ENCODE measurements at places on chromosomes 11 and 22.

DNA sequence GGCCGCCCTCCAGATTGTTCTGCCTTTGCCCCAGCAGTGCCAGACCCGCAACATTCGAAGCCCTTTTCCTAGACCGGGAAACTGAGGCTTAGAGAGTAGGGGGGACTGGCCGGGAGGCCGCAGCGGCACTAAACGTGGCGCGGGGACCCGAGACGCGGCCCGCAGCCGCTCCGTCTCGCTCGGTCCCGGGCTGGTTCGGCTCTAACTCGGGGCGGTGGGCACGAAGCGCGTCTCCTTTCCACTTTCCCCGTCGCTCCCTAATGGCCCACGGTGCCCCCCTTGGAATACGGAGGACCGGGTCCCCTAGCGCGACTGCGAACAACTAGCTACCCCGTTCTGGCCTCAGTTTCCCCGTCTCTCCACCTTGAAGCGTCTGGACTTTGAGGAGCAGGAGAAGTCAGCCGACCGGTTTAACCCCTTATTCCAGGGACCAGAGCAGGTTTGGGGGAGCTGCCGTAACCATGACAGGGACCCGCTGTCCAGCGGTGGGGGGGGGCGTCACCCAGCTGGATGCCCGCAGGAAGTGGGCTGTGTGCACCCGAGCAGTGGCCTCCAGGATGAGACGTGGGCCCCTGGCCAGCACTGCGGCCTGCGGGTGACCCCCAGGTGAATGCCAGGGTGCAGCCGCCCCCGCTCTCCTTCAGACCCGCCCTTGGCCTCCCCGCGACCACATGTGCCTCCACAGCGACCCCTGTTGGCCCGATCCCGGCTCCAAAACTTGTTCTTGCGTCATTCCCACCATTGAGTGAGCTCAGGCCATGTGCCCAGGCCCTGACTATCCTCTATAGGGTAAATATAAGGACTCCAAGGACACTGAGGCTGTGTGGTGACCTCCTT is 1.1 kb downstream of the CDC42EP1 start:
- DNase-seq = peak; percentile 25

- no peak for DNase-seq
These were observed 22.7 kb downstream of the IFT27 start for GRCh38 chr22:36753120-36753802.

- DNase-seq = no peak
These were observed 423.7 kb downstream of the BRD1 start for GRCh38 chr22:49404020-49404419.

GRCh38 chr11:20501971-20502370 is 97.4 kb upstream of the SLC6A5 start:
- no peak for DNase-seq

DNA sequence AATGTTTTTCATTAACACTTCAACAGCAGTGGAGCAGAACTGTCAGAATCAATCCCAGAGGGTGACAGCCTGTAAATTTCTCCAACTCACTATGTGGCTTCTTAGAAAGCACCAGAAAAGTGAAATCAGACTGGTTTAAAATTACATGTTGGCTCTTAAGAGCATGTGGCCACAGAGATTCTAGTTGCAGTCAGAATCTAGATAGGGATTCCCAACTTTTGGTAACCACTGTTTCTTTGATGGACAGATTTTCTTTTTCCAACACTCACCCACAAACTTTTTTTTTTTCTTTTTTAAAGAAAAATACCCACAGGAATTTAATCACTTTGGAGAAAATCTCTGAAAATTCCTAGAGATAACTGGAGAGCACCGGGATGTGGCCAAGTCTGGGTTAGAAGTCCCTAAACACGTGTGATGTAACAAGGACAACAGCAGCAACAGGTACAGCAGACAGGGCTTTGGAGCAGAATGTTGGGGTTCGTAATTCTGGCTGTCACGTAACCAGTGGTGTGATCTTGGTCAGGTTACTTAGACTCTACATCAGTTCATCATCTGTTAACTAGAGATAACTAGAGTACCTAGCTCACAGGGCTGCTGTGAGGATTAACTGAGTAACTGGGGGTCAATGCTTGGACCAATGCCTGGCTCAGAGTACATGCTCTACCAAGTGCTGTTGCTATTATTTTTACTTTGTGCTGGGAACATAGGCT is 100.1 kb downstream of the NAT10 start:
- DNase-seq = no peak

GRCh38 chr22:48649031-48649430 is 1178.6 kb downstream of the BRD1 start:
- DNase-seq = no peak

- no peak for DNase-seq
These were observed 22.4 kb upstream of the RDX start for GRCh38 chr11:110318638-110319404.

GRCh38 chr11:79678780-79679452 is 238.1 kb upstream of the TENM4 start:
- DNase-seq = no peak

GRCh38 chr22:38494498-38494897 is 11.6 kb downstream of the DDX17 start:
- DNase-seq = no peak

DNA sequence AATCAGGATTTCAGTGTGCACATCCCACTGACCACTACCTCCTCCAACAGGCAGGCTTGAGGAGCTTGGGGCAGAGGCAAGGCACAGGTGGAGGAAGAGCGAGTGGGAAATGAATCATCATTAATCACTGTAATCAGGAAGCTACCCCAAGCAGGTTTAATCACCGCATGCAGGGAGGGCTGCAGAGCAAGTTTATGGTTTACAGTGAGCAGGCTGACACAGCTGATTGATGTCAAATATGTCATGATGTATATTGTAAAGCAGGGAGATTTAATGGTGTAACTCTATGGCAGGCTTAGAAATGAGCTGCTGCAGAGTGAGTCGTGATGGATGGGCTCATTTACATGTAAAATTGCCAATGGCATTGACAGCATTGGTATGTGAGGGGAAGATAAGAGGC is 441.0 kb downstream of the NTM start:
- no peak for DNase-seq

- DNase-seq = no peak
These were observed 60.2 kb upstream of the SORL1 start for GRCh38 chr11:121391914-121392313.

DNA sequence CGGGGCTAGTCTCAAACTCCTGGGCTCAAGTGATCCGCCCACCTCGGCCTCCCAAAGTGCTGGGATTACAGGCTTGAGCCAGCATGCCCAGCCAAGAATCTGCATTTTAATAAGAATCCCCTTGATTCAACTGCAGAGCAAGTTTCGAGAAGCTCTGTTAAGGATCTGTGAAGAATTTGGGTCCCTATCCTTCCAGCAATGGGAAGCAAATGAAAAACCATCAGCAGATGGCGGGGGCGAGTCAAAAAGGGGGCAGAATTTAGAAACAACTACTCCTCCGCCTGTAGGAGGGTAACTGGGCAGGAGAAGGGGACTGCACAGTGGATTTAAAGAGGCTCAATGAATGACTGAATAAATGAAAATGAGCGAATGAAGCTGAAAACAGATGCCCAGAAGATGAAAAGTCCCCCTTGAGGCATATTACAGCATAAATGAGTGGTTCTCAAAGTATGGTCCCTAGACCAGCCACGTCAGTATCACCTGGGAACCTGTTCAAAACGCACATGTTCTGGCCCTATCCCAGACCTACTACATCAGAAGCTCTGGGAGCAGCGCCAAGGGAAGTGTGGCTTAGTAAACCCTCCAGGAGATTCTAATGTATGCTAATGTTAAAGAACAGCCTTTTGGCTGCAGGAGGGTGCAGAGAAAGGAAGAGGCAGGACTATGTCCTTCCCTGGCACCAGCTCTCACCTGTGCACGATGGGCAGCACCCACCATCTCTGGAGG is 15.0 kb downstream of the VWCE start:
- no peak for DNase-seq

DNA sequence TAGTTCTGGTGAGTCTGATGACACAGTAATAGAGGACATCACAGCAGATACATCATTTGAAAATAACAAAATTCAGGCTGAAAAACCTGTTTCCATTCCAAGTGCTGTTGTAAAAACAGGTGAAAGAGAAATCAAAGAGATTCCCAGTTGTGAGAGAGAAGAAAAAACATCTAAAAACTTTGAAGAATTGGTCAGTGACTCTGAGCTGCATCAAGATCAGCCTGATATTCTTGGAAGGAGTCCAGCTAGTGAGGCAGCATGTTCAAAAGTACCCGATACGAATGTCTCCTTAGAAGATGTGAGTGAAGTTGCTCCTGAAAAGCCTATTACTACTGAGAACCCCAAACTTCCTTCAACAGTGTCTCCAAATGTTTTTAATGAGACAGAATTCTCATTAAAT is 38.7 kb downstream of the RTN3 start:
- no peak for DNase-seq

GRCh38 chr11:104402812-104403521 is 239.0 kb upstream of the PDGFD start:
- no peak for DNase-seq

DNA sequence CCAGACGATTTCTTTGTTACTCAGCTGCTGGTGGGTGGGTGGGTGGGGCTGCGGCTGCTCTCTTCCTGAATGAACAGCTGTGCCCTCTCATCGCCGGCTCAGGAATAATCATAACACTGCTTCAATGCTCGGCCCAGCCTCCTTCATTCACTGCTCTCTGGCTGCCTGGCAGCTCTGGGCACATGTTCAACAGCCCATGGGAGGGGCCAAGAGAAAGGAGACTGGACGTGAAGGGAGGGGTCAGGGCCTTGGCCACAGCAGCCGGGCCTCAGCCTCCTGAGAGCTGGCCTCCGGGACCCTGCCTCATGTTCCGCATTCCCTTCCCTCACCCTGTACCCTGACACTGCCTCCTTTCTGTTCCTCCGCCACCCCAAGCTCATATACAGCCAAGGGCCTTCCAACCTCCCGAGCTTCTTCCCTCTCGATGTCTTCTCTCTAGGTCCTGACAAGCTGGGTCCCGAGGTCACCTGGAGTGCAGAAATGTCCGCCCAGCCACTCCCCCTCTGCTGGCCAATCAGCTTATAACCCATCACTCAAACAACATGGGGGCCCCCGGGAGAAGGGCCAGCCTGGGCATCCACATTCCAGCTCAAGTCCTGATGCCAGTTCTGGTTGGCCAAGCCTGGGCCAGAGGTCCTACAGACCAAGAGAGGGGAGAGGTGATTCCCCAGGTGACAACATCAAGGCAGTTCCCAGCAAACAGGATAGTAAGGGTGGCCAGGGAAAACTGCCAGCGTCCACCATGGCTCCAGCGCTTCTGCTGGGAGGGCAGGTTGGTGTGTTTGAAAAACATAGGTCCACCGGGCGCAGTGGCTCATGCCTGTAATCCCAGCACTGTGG is 3.2 kb upstream of the CSDC2 start:
- peak; percentile 61 for DNase-seq

GRCh38 chr11:27002838-27003237 is 8.9 kb downstream of the FIBIN start:
- DNase-seq = no peak

DNA sequence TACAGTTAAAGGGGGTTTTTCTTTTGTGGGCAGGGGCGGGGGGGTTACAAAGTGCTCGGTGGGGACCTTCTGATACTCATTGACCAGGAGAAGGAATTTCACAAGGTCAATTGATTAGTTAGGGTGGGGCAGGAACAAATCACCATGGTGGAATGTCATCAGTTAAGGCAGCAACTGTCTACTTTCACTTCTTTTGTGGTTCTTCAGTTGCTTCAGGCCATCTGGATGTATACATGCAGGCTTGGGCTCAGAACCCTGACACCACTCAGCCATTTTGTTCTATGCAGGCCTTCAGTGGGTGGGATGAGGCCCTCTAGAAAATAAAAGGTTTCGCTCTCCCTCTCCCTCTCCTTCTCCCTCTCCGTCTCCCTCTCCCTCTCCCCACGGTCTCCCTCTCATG is 29.6 kb downstream of the TSPAN32 start:
- no peak for DNase-seq

GRCh38 chr22:17866621-17867020 is 92.4 kb upstream of the BID start:
- DNase-seq = no peak

- DNase-seq = no peak
These were observed 50.8 kb downstream of the PISD start for GRCh38 chr22:31611061-31611760.

- no peak for DNase-seq
These were observed 2.2 kb downstream of the TANGO2 start for GRCh38 chr22:20022978-20023613.

GRCh38 chr11:40328890-40329614 is 1130.4 kb downstream of the LRRC4C start:
- peak; percentile 26 for DNase-seq

DNA sequence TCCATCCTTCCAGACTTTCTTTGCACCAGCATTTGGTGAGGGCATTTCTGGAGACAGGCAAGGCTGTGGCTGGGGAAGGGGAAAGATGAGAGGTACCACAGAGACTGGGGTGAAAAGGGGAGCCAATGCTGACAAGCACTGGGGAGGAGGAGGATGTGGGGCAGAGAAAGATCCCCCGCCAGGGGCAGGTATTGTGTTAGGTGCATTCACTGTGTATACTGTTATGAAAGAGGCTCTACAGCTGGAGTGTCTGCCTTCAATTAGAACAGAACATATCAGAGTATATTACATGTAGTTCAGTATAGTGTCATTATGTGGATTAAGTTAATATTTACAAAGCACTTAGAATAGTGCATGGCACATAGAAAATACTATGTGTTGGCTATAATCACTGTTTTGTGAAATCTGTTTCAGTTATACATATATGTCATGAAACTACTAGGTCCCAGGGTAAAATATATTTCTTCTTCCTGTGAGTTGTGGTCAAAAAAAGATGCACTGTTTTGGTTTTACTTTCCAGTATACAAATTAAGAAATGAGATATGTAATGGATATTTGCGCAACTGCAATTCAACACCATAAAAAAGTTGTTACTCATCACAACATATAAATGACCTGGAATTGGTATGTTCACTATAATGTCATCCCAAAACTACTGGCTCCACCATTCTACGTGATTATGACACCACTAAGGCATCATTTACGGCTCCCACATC is 8.4 kb downstream of the MSANTD2 start:
- peak; percentile 20 for DNase-seq
